GM12865 (cell line): ENCODE measurements at places on chromosomes 12 and 14.
A peak's percentile ranks its signal among the peaks of the same experiment; 100 is the strongest.

GRCh38 chr12:42315108-42315507, 10.8 kb downstream of the ZCRB1 start:
- no peak for DNase-seq

GRCh38 chr12:100199347-100200149, 1.1 kb upstream of the ACTR6 start:
- peak; percentile 88 for DNase-seq

DNA sequence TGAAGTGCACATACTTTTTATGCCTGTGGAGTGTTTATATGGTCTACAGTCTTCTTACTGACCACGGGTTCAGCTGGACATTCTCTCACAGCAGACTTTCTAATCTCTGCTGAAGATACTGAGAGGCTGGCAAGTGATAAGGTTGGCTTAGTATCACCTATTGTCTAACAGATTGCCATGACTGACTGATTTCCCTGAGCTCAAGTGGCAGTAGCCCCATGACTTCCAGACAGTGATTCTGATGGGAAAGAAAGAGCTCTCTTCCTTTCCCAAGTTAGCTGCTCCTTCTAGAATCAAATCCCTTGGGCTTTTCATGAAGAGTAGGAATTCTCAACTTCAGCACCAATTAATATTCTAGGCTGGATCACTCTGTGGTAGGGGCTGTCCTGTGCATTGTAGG, 141.4 kb downstream of the ANO4 start:
- DNase-seq = no peak

- no peak for DNase-seq
These were observed 41.5 kb upstream of the DYNC1H1 start for GRCh38 chr14:101922866-101923265.

DNA sequence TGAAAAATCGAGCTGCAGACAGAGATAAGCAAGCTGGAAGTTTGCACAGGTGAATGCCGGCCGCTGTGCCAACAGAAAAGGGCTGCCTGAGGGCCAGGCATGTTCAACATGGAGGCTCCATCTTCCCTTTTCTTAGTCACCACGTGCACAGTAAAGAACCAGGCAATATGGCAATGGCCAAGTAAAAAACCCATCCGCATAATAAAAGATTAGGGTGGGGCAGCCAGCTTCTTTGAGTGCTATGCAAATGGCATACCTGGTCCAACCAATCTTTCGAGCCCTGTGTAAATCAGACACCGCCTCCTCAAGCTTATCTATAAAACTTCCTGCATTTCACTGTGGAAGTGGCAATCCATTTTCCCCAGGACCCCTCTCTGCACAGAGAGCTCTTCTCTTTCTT, 16.7 kb downstream of the PNP start:
- no peak for DNase-seq

DNA sequence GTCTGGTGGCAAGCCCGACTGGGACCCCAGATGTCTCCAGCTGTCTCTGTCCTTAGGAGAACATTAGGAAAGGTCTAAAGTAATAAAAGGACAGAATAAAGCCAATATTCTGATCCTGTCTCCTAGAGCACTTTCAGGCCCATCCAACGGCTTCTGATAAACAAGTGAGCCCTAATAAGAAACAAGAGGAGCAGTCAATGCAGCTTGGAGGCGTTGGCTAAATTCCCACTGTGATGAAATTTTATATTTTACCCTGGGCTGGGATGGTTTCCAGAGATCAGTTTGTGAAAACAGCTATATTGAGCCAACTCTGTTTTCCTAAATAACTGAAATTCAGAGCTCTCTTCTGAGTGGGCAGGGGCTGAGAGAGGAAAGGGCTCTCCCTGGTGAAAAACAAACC, 55.5 kb upstream of the SRRM4 start:
- no peak for DNase-seq

- peak; percentile 16 for DNase-seq
These were observed 76.5 kb upstream of the CLMN start for GRCh38 chr14:95396221-95396620.

- DNase-seq = no peak
These were observed 43.0 kb downstream of the AREL1 start for GRCh38 chr14:74669846-74670245.

GRCh38 chr14:94175011-94175745, 1.1 kb downstream of the PPP4R4 start:
- no peak for DNase-seq

GRCh38 chr14:51844081-51844881, 16.1 kb upstream of the GNG2 start:
- DNase-seq = peak; percentile 79

- DNase-seq = no peak
These were observed 23.2 kb upstream of the MTHFD1 start for GRCh38 chr14:64364907-64365306.

DNA sequence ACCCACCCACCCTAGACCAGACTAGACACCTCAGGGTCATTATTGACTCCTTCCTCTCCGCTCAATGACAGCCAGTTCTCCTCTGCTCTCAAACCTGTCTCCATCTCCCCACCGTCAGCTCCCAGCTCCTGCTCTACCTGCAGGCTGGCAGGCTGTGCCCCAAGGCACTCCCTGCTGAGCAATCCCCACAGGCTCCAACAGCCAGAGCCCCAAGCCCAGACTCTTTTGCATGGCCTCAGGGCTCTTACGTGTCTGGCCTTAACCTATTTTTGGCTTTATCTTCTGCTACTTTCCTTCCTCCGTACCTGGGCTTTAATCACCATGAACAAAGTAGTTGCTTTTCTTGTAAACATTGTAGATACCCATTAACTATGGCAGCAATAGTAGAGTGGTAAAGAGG, 162.9 kb upstream of the PRMT8 start:
- no peak for DNase-seq

DNA sequence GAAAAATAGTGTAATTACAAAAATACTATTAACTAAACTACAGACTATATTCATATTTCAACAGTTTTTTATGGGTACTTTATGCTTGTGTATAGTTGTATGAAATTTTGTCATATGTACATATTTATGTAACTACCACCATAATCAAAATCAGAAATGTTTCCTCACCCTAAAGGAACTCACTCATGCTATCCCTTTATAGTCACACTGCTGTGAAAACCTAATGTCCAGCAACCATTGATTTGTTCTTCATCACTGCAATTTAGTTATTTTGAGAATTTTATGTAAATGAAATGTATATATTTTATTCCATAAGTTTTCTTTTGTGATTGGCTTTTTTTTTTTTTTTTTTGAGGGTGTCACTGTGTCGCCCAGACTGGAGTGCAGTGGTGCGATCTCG, 278.9 kb upstream of the SLC16A7 start:
- DNase-seq = no peak

GRCh38 chr14:94213021-94213420, 38.9 kb downstream of the PPP4R4 start:
- no peak for DNase-seq

DNA sequence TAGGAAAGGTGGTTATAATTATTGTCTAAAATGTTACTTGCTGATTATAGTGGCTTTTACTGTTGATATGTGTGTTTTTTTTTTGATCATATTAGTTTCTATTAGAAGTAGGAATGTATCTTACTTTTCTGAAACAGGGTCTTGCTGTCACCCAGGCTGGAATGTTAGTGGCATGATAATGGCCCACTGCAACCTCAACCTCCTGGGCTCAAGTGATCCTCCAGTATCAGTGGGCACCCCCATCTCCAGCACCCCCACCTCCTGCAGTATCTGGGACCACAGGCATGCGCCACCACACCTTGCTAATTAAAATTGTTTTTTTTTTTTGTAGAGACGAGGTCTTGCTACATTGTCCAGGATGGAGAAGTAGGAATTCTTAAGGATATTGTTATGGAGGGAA, 11.3 kb downstream of the ATF1 start:
- no peak for DNase-seq
